T1000 (cell line): ENCODE measurements at places on chromosomes 4 and X.

GRCh38 chrX:10660171-10660570 lies 39.8 kb upstream of the MID1 start:
- DNase-seq: no peak

DNA sequence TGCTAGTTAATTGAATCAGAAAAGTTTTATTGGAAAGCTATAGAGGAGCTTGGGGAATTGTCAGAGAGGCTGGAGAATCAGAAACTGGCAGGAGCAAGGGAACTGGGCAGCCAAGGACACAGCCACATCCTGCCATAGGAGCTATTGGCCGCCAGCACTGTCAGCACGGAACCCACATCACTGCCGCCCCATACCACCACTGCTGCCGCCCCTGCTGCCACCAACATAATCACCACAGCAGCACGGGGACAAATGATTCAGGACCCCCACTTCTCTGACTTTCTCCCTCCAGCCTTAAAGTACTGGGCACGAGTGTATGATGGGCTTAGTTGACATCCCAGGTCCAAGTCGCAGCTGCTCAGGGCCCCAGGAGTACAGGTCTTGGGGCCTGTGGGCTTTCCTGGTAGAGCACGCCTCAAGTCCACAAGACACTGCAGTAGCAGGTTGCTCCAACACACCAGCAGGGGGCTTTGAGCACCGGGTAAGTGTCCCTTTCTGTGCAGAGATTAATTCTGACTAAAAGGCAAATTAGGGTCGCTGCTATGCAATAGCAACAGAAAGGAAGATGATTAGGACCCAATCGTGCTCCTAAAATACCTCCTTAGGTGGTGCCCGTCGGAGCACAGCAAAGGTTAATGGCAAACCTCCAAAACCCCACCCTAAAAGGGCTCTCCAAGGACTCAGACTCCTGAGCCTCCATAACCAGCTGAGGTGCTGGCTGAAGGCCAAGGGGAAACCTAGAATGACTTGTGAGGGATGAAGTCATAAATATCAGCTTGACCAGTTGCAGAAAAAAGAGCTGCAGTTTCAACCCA lies 6.9 kb downstream of the PJA1 start:
- DNase-seq: no peak

DNA sequence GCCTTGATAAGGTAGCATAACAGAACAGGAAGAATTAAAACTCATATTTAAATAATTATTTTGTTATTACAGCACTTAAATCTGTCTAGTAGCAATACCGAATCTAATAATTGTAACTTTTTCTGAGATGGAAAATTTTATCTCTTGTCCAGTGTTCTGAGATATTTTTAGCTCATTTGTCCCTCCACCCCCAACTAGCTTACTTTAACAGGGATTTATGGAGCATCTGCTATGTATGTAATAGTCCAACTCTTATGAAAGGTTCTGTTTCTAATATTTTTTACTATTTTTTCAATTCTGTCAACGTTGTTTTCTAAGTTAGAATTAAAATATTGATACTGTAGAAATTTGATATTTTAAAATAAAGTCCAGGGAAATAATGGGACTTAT lies 38.2 kb upstream of the NUDT6 start:
- no peak for DNase-seq

GRCh38 chr4:112082954-112083586 lies 62.2 kb upstream of the FAM241A start:
- DNase-seq: no peak

DNA sequence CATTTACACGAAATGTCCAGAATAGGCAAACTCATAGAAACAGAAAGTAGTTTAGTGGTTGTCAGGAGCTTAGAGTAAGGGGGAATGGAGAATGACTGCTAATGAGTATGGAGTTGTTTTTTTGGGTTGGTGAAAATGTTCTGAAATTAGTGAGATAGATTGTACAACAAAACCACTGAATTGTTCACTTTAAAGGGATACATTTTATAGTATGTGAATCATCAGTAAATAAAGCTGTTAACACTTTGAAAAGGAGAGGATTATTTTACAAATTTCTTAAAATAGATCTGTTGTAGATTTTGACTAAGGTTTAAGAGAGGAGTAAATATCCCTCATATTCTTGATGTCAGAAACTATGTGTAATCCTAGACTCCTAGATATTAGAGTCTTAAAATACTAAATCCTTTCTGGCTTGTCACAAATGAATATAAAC lies 82.7 kb downstream of the RAPGEF2 start:
- DNase-seq: no peak

GRCh38 chr4:56386091-56386490 lies 1.2 kb downstream of the AASDH start:
- no peak for DNase-seq

- DNase-seq: no peak
Measured at GRCh38 chr4:66246643-66247042, 576.4 kb upstream of the EPHA5 start.

DNA sequence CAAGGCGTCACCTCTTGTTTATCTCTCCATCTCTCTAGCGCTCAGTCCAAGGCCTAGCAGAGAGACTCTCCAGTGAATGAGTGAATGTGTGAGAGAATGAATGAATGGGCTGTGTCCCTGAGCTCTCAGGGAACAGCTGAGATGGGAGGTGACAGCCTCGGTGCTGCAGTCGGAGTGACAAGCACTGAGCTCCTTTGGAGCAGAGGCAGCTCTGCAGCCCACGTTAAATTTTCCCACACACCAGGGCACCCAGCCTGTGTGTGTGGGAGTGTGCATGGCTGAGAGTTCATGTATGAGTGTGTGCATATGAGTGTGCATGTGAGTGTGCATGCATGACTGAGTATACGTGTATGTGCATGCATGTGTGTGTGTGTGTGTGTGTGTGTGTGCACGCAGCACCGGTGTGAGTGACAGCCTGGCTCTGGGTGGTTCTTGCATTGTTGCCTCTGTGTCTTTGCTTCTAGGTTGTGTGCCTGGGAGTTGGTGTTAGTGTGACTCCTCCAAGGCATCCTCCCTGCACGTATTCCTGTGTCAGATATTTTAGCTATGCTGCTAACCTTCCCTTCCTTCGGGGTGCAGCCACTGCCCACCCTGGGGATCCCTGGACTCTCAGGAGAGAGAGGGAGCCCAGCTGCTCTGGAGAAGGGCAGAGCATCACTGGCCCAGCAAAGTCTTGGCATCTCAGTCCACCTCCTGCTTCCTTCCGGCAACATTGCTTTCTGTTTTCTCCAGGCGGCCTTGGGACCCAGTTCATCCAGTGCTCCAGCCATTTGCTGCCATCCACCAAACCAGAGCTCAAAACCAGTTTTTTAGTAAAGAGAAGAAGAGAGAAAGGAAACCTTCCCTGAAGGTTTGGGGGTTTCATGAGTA lies 98.6 kb downstream of the PPP2R2C start:
- DNase-seq: no peak

GRCh38 chrX:155068165-155068564 lies 2.8 kb downstream of the CMC4 start:
- peak; percentile 2 for DNase-seq

GRCh38 chrX:110450050-110450449 lies 91.4 kb downstream of the RTL9 start:
- peak; percentile 1 for DNase-seq

GRCh38 chrX:47358387-47359065 lies 11.9 kb upstream of the ZNF157 start:
- DNase-seq: no peak

- DNase-seq: no peak
Measured at GRCh38 chr4:953574-953915, 19.8 kb downstream of the DGKQ start.

- DNase-seq: no peak
Measured at GRCh38 chrX:14039344-14039743, 9.7 kb upstream of the GEMIN8 start.

DNA sequence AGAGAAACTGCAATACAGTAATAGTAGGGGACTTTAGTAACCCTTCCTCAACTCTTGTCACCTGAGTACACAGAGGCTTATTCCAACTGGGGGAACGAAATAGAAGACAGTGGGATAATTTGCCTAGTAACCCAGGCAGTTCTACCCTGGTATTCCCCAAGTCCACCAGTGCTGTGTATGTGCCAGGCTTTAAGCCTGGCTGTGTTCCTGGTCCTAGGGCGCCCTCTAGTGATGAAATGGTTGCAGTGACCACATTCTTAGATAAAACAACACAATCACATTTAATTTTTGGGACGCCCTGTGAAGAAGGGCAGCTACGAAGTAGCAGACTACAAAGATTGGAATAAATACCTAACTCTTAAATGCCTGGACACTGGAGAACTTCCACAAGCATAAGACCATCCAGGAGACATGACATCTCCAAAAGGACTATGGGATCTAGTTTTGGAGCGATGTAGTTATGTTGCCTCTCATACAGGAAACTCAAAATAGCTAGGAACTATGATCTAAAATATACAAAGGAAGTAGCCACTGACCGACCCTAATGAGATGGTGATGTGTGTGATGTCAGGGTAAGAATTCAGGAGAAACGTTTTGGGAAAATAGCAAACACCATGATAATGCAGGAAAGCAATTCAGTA lies 288.5 kb upstream of the ZCCHC13 start:
- peak; percentile 24 for DNase-seq

DNA sequence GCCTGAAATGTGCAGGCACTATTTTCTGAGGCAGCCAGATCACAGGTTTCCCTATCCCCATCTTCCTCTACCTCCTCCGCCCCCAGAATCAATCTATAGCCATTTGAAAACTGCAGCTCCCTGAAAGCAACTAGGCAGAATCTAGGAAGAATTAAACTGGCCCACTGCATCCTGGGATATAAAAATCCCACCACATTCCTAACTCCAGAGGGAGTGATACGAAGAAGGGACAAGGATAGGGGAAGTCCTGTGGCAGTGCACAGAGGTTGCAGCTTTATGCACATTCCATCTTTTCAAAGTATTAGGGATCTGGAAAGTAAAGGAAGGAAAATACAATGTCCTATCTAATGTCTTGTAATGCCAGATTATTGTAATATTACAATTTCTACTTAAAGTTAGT lies 18.3 kb upstream of the HERC3 start:
- DNase-seq: no peak

DNA sequence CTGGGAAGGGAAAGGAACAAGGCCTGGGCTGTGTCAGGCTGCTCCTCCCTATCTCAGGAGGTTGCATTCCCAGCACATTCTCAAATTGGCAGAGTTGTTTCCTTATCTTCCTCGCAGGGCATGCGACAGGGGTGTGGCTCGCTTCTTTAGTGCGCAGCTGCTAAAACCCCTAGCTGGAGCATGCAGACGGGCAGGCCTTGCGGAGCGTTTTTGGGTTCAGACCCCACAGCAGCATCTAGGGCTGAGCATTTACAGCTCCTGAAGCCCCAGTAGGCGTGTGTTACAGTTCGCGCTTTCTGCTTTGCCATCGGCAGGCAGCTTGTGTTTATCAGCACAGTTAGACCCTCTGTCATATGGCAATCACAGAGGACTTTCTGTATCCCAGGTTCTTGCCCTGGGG lies 392.4 kb downstream of the TECRL start:
- DNase-seq: no peak

- no peak for DNase-seq
Measured at GRCh38 chr4:183636503-183636902, 22.5 kb downstream of the RWDD4 start.

- no peak for DNase-seq
Measured at GRCh38 chr4:160372390-160372789, 1269.5 kb downstream of the RAPGEF2 start.

DNA sequence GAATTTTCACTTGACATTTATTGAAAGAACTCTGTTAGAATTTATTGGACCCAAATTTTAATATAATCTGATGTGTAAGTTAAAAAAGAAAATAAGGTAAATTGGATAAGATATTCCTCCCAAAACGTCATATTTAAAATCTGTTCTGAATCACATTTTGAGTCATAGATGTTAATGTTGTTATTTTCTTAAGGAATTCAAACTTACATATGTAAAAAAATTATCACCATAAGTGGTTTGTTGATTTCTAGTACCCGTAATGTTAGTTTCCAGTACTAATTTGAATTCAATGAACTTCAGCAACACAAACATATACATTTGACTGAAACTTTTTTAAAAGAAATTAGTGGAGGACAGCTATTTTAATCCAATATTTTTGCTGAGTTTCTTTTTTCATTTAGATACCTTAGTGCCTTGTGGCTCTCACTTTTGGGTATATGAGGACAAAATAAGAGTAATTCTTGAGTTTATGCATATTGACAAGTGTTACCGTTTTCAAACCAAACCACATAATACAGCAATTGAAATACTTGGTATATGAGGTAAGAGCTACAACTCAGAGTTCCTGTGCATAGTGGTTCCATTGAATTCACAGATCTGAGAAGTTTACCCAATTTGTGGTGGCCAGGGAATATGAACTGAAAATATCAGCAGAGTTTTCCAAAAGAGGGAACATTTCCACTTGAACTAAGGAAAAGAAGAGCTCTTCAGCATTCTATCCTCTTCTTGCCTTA lies 71.8 kb downstream of the C4orf46 start:
- DNase-seq: no peak

DNA sequence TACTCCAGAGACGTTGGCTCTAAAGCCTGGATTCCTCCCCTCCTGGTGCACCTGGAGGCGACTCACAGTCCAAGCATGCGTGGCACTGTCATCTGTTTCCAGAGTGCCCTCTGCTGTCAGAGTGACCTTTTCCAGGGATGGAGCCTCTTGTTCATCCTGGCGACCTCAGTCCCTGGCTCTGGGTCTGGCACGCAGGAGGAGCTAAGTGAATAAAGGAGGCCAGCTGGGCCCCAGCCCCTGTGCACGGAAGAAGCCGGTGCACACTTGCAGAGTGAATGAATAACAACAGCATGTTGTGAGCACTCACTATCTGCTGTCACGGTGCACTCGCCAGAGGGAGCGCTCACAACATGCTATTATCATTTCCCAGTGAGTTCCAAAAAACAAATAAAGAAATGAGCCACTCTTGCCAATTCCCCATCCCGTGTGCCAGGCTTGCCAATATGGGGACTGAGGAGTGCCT lies 27.8 kb upstream of the PSAPL1 start:
- DNase-seq: no peak

- no peak for DNase-seq
Measured at GRCh38 chr4:129371926-129372325, 276.0 kb downstream of the C4orf33 start.

DNA sequence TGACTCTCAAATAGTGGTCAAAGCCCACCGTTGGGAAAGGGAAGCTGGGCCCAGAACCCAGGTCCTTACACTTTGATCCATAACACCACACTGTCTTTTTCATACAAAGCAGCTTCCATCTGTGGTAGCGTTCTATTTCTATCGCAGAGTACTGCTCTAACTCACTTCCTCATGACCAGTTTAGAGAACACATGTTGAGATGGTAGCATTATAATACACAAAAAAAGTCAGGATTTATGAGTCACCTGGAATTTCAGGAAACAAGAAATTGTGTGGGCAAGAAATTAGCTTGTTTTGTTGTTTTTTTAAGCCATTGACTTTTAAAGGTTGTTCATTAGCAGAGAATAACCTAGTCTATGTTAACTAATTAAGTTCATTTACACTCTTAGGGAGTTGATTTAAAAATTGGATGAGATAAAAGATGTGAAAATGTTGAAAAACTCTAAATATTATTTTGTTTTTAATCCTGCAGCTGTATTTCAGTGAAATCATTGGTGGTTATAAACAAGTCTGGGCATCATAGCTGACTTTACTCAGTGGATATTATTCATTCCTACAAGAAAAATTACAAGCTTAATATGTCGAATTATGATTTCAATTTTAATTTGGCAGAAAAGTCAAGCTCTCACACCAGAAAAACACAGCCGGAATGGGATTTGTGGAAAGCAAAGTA lies 1011.1 kb upstream of the HS3ST1 start:
- no peak for DNase-seq

- no peak for DNase-seq
Measured at GRCh38 chrX:17674601-17675000, 62.7 kb upstream of the SCML1 start.

GRCh38 chr4:16302648-16303047 lies 76.4 kb upstream of the TAPT1 start:
- DNase-seq: no peak

GRCh38 chr4:628821-629635 lies 3.7 kb downstream of the PDE6B start:
- DNase-seq: no peak

- no peak for DNase-seq
Measured at GRCh38 chr4:168822481-168822880, 187.6 kb downstream of the CBR4 start.
